ENCODE measurements at places on chromosomes 1 and 21. TPM values are rescaled to one million over a fixed set of nuclear protein-coding genes. Genes with fewer than 3 reads are reported as not detected.

DNA sequence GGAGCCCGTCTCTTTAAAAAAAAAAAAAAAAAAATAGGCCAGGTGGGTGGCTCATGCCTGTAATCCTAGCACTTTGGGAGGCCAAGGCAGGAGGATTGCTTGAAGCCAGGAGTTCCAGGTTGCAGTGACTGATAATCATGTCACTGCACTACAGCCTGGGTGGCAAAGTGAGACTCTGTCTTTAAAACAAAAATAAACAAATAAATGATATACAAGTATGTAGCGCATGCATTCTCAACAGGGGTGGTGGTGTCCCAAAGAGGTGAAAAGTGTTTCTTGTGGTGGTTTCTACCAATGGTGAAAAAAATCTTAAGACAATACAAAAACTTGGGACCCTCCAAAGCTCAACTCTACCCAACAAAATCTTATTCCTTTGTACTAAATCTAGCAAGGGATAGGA is 17.9 kb downstream of the CNN3 start:
- DNase-seq, result no peak

- DNase-seq, result no peak
These were observed 50.9 kb downstream of the DHX9 start for GRCh38 chr1:182889997-182890396.

DNA sequence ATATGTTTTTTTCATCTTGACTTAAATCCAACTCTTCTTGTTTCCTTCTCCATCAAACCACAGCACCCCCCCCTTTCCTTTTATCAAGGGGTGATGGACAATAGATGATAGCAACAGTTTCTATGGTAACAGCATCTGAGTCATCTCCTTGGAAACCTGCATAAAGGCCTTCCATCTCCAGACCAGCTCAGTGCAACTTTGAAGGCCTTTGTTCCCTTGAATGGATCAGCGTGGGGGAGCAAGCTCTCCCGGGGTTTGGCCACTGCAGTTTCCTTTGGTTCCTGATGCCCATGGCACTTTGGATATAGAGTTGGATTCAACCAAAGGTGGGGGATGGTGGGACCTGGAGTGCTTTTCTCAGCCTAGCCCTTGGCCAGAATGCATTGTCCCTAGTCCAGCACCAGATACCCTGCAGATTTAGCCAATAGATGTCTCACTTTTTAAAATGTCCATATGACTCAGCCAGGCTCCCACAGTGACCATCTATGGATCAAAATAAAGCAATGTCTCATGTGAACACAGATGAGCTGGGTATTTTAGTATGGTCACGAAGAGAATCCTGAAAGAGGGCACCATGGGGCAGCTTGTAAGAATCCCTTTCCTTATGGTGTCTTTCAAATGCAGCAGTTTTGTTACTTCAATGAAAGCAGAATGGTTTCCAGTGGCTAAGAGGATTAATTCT is 127.7 kb downstream of the SPATA46 start:
- no peak for DNase-seq

- DNase-seq, result peak; percentile 80
These were observed 102.8 kb downstream of the CLIC6 start for GRCh38 chr21:34771512-34772028.

The RIMS3 gene
- 0.84 TPM for total RNA-seq

DNA sequence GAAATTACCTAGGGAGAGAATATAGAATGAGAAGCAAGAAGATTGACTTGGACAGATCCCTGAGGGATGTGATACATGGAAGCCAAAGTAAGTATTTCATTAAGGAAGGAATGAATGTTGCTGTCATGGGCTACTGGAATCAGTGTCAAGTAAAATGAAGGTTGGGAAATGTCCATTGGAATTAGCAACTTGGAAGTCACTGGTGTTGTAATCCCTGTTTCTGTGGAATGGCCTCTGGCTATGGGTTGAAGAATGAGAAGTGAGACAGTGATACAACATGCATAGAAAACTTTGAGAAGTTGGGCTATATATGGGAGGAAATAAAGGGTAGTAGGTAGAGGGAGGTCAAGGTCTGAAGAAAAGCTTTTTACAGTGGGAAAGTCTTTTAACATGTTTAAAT is 54.7 kb downstream of the CCDC18 start:
- DNase-seq, result no peak

GRCh38 chr21:41368735-41369104 is 6.9 kb downstream of the MX2 start:
- no peak for DNase-seq

The CD1E gene
- not detected for total RNA-seq

DNA sequence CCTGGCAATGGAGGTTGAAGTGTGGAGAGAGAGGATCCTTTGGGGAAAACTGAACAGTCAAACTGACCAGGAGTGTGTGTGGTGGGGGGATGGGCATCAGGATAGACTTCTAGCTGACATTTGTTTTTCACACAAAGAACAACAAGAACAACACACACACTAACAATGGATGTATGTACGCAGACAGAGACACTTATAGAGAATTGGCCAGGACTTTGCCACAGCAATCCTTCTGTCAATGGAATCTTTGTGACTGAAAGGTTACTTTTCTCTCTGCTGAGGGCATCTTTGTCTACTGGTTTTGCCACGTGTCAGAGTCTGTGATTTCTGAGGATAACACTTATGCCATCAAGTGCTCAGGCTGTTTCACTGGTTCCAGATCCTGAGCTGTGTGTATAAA is 12.4 kb upstream of the FCGR2A start:
- peak; percentile 20 for DNase-seq

Measured in RPMI7951 (cell line).